ENCODE measurements at places on chromosomes 3 and 15.
A peak's percentile ranks its signal among the peaks of the same experiment; 100 is the strongest.

- H3K27ac ChIP-seq = peak overlapping the region; percentile 0
- no peak for DNase-seq
- no peaks in the 10 kb centered on the region for H3K36me3 ChIP-seq
- H3K4me1 ChIP-seq = peaks cover 24% of the 10 kb centered on the region
- H3K4me3 ChIP-seq = no peak overlapping the region
Measured at GRCh38 chr3:186286114-186286513, 75.9 kb downstream of the DGKG start.

DNA sequence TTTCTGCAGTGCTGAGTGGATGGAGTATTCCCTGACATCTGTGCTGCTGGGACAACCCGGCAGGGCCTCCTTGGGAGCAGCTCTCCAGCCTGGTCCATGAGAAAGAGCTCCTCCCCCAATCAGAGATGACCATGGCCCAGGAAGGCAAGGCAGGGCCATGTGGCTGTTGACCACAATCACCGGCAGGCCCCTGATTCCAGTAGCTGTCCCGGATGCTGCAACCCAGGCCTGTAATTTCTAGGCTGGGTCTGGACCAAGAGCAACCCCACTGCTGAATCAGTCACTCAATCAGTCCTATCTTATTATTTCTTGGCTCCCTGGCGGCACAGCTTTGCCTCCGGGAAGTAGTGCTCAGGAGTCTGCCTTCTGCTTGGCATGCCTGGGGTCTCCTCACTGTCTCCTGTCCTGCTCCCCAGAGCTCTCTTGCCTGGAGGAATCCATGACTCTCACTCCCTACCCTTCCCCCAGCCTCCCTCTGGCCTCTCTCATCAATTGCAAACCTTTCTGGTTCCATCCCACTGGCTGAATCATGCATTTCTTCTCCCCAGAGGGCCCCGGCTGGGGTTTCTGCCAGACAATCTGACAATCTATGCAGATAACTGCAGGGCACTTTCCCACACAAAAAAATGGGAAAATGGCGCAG is 32.6 kb upstream of the ITGA11 start:
- no peaks in the 10 kb centered on the region for H3K27me3 ChIP-seq
- no peak overlapping the region for H3K27ac ChIP-seq
- H3K36me3 ChIP-seq = no peaks in the 10 kb centered on the region
- no peak for DNase-seq
- H3K4me1 ChIP-seq = peaks cover 2% of the 10 kb centered on the region

DNA sequence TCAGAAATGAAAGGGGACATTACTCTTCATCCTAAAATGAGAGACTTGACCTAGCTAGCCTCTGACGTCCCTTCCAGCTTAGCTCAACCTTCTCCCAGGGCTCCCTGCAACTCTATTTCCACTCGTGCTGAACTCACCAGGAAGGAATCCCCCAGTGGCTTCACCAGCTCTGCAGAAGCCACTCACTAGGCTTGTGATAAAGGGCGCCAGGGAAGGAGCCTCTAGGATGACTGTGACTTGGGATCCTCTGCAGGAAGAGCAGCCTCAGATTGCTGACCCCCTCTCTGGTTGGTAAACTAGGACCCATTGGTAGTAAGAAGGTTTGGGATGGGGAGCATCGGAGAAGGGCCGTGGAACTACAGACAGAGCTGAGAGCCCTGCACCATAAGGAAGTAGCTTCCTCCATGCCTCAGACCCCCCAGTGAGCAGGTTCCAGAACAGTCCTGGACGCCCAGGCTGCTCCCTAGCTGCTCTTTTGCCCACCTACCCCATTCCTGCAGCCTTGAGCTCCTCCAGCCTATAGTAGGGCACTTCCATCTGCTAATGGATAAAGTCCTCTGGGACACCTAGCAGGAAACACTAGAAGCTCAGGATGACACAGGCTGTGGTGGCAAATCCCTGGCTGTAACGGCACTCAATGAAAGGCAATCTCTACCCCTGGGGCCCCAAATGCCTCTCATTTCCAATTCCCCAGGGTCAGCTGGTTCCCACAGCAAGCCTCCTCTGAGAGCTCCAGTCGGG is 26.0 kb downstream of the PLA2G4F start:
- no peak overlapping the region for H3K4me3 ChIP-seq
- no peaks in the 10 kb centered on the region for H3K4me1 ChIP-seq
- H3K36me3 ChIP-seq = no peaks in the 10 kb centered on the region
- no peaks in the 10 kb centered on the region for H3K27me3 ChIP-seq
- DNase-seq = no peak

GRCh38 chr3:156448300-156448699 is 106.6 kb downstream of the SSR3 start:
- no peak for DNase-seq
- no peaks in the 10 kb centered on the region for H3K36me3 ChIP-seq
- H3K4me1 ChIP-seq = peaks cover 62% of the 10 kb centered on the region
- no peaks in the 10 kb centered on the region for H3K27me3 ChIP-seq

GRCh38 chr3:13237776-13238490 is 164.7 kb upstream of the IQSEC1 start:
- no peak overlapping the region for H3K4me3 ChIP-seq
- no peaks in the 10 kb centered on the region for H3K36me3 ChIP-seq
- H3K27me3 ChIP-seq = no peaks in the 10 kb centered on the region
- H3K27ac ChIP-seq = no peak overlapping the region
- no peak for DNase-seq

DNA sequence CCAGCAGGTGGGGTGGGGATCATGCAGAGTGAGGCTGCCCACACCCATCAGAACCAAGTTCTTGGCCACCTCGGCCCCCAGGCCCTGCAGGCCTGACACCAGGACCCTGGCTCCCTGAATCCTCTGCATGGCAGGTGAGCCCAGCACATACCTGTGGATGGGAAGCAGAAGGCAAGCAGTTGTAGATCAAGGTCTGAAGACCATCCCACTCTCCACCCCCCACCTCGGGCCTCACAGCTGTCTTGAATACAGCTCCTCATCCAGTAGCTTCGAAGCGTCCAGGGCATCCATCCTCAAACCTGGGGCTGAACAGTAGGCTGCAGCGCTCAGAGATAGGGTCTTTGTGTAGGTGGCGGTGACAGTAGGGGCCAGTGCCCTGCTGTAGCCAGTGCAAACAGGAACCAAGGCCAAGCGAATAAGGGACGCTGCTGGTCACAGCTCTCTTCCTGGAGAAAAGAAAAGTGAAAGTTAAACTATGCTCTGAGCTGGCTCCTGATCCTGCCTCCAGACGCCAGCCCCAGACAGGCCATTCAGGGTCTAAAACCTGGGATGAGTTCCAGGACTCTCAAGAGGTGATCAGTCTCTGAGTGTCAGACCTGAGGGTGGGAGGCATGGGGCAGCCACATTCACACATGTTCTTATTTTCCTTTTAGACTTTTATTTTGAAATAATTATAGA is at the start of gene UBA7:
Gene UBA7 (minus strand): TSS at position 457 of the 678 bp plus-strand sequence. CDS start 166 bp downstream, at position 291.
- peak within 1 kb of the TSS; percentile 57 for H3K4me3 ChIP-seq
- H3K27me3 ChIP-seq = no peaks in the 10 kb centered on the region
- H3K36me3 ChIP-seq = peaks cover 34% of the 10 kb centered on the region
- DNase-seq = peak; percentile 84
- H3K4me1 ChIP-seq = peaks cover 20% of the 10 kb centered on the region

DNA sequence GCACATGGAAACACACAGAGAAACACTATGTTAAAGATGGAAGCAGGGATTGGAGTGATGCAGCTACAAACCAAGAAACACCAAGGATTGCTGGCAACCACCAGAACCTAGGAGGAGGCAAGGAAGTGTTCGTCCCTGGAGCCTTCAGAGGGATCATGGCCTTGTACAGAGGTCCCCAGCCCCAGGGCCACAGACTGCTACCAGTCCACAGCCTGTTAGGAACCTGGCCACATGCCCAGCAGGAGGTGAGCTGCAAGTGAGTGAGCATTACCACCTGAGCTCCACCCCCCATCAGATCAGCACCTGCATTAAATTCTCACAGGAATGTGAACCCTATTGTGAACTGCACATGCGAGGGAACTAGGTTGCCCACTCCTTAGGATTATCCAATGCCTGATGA is 505.7 kb upstream of the MDFIC2 start:
- H3K36me3 ChIP-seq = no peaks in the 10 kb centered on the region
- H3K27ac ChIP-seq = no peak overlapping the region
- H3K27me3 ChIP-seq = no peaks in the 10 kb centered on the region
- H3K4me3 ChIP-seq = no peak overlapping the region
- no peaks in the 10 kb centered on the region for H3K4me1 ChIP-seq
